ENCODE measurements at places on chromosomes 1 and 21.

DNA sequence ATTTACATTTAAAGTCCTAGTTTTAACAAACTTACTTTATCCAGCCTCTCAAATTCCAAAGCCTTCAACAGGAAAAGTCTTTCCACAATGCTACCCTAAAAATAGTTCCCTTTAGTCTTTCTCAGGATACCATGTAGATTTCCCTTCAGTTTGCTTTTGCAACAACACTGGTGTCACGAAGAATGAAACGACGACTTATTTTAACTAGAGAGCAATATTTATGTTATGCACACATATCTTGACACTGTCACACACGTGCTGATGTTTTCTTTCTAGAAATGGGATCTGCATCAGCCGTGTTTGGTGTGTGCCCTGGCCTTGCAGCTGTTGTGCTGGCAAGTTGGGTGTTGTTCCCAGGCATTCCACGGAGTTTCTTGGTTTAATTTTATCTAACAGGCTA is 75.5 kb downstream of the SIPA1L2 start:
- no peak for DNase-seq

GRCh38 chr1:17207966-17208418 is 3.1 kb downstream of the PADI1 start:
- DNase-seq, result no peak

- no peak for DNase-seq
Observed at GRCh38 chr1:31302709-31303441, 6.0 kb downstream of the ZCCHC17 start.

DNA sequence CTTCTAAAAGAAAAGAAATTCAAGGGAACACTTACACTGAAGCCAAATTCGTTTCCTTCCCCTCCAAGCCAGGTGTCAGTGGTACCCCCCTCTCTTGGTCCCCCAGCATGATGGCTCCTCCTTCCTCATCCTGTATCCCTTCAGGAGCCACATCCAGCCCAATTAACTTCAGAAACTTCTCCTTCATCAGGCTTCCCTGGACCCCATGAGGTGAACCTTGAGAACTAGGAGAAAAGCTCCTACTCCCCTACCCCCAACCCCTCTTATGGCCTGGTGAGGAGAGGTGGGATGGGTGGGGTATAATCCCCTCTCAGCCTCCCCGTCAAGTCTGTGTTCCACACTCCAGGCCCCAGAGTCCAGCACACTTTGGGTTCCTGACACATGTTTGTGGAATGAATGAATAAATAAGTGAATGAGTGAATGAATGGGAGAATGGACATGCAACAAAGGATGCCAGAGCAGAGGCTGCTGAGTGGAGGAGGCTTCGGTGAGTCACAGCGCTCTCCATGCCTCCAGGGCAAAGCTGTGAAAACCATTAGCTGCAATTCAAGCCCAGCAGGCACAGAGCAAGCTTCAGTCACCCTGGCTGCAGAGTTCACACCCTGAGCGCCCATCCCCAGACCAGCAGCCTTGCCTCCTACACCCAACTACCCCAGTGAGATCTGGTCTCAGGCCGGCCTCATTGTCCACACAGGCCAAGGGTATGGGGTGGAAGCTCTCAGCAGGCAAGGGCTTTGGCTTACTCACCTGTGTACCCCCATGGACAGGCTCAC is 43.8 kb downstream of the BATF3 start:
- DNase-seq, result no peak

DNA sequence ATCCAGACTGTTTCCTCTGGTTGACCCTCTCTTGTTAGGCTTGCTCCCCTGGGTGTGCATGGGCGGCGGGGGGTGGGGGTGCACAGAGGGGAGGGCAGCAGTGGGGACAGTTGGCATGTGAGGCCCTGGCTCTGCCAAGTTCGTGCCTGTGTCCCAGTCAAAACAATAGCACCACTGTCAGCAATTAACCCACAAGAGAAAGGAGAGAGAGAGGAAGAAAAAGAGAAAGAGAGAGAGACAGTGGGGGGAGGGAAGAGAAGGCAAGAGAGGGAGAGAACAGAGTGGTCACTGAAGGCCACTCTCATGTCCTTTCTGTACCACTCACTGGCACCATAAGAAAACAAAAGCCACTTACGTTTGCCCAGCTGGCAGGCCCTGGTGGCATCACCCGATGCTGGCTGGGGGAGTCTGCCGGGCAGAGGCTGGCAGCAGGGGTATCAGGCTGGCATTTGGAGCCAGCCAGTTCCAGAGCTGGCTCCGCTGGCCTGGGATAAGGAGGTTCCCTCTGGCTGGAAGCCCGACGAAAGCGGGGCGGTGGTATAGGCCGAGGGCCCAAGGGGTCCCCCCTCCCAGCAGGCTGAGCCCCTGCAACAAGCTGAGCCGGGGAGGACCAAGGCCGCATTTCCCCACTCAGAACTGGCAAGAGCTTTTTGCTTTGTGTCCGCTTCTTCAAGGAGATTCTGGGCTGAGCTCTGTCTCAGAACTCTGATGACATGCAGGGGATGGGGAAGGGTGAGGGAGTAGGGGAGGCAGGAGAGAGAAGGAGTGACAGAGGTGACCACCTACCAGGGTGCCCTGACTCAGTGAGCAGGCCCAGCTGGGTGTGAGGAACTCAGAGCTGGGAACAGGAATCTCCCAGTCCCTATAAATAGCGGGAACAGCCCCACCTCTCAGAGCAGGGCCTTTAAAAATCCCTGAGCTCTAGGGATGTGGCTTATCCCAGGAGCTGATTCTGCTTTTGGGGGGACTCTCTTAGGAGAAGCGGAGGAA is 27.9 kb downstream of the PIK3C2B start:
- DNase-seq, result no peak

- no peak for DNase-seq
Observed at GRCh38 chr1:9902060-9902452, 8.0 kb downstream of the CTNNBIP1 start.

GRCh38 chr1:247656221-247656875 is 23.2 kb downstream of the OR13G1 start:
- DNase-seq, result no peak

DNA sequence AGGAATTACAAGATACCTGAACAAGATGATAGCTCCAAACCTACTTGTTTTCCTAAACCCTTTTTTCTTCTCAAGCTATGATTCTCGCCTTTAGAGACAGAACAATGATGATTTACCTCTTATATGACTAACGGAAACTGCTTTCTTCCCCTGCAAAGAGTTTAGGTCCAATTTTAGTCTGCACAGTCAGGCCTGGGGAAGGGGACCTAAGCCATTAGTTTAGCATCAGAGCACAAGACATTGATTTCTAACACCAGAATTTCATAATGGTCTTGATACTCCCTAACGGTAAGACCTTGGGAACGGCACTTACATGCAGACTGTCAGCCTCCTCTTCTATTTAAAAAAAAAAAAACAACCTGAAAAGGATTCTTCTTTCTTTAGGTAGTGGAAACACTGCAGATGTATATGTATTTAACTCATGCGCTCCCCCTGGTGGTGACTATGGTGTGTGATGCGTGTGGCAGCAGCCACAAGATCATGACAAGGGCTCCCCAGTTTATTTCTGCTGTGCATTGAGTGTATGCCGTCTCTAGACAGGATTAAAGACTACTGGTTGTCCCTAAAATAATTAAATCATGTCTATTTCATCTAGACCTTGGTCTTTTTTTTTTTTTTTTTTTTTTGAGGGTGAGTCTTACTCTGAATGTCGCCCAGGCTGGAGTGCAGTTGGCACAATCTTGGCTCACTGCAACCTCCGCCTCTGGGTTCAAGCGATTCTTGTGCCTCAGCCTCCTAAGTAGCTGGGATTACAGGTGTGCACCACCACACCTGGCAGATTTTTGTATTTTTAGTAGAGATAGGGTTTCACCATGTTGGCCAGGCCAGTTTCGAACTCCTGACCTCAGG is 37.3 kb upstream of the TMEM222 start:
- peak; percentile 87 for DNase-seq

- DNase-seq, result no peak
Observed at GRCh38 chr1:52825868-52826267, 16.7 kb upstream of the ZYG11A start.

DNA sequence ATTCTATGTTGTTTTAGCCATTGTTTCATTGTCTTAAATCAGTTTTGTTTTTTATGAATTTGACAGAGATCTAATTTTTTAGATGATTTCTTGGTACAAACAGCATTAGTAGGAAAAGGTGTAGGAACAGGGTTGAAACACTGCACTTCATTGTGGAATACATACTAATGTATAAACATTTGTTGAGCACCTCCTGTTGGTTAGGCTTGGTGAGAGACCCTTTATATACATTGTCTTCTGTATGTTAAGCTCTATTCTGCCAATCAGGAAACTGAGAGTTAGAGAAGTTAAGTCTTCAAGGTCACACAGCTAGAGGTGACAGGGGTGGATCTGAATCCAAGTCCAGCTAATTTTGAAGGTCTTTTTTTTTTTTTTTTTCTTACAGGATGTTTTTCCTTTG is 192.7 kb downstream of the VPS13D start:
- DNase-seq, result no peak
